ENCODE measurements at places on chromosomes 2 and 18.

DNA sequence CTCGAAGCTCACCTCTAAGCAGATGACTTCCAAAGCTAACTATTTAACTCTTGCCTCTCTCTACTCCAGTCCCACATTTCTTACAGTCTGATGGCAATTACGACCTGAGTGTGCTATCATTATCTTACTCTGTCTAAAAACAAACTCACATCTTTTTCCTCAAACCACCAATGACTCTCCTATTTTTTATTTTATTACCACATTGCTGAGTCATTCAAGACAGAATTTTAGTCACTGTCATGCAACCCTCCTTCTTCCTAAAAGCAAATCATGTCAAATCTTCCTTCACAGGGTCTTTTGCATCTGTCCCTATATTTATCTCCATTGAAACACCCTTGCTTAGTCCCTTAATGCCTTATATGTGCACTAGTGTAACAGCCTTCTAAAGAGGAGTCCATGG is 34.6 kb upstream of the C2orf15 start:
- DNase-seq: no peak

GRCh38 chr18:55269622-55270021 is 310.4 kb upstream of the CCDC68 start:
- no peak for DNase-seq

DNA sequence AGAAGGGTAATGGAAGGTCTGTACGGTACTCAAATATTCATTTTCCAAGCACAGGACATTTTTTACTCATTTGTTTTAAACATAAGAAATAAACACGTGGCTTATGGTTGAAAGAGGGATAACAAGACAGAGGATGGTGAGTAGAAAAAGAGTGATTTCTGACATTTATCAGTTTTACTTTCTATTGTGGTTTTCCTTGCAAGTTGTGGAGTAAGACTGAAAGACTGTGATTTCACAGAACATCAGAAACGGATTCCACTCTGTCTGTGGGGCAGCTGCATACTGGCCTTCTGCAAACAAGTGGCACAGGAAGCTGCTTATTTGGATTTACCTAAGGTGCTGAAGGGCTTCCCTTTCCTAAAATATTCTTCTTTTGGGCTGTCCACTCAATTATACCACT is 122.2 kb upstream of the ITGB6 start:
- DNase-seq: no peak

DNA sequence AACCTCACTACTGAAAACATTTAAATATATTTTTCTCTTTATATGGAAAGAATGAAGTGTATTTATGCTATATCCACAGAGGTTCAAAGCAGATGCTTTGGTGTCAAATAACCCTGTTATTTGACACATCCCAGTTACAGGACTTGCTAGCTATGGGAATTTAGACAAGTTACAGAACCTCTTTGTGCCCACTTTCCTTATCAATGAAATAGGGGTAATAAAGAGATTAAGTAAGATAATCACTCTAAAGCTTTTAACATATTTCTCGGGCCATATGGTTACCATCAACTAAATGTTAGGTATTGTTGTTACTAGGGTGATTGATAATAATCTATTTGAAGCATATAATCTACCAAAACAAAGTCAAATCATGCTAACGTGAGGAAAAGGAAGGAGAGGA is 1660.6 kb upstream of the NXPH2 start:
- DNase-seq: no peak

GRCh38 chr2:44778671-44779476 is 162.6 kb upstream of the SIX3 start:
- no peak for DNase-seq

- DNase-seq: no peak
Observed at GRCh38 chr2:59032499-59032898, 791.4 kb upstream of the FANCL start.

DNA sequence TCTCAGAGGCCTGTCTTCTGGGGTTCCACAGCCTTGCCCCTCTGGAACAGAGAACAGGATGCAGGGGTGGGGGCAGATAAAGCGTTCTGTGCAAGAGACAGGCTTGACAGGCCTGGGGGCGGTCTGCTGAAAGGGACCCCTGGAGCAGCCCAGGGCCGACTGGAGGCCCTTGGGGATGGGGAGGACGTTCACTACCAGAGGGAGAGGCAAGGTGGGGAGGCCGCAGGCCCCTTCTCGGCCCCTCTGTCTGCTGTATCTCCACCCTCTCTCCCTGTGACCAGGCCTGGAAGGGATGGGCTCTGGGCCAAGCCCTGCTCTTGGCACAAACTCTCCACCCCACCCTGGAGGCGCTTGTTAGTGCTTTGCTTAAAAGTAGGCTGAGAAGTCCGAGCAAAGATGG is 27.3 kb upstream of the INHBB start:
- no peak for DNase-seq

DNA sequence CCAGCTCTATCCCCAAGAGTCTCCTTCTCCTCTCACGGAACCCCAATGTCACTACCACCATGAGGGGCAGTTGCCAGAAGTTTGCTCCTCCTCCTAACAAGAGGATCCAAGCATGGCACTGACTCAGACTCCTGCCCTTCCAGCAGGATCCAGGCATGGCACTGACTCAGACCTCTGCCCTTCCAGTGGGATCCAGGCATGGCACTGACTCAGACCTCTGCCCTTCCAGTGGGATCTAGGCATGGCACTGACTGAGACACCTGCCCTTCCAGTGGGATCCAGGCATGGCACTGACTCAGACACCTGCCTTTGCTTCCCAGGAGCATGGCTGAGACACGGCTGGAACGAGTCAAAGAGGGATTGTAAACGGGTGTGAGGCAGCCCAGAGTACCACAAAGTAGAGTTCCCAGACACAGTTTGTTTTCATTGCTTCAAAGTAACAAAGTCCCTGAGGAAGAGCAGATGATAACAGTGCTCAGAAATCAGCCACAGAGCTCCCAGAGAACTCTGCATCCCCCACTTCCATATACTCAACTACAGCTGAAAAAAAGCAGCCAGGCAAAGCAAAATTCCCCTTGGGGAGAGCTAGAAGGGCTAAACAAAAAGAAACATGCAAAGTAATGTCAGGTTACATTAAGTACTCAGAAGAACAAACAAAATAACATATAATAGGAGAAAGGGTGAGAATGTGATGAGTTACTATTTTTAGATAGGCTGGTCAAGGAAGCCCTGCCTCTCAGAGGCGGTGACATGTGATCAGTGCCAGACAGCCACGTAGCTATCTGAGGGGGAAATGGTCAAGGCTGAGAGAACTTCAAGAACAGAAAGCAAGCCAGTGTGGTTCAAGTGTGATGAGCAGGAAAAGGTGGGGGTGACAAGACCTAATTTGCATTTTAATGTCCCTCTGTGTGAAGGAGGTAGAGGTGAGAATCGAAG is 3.0 kb downstream of the BUB1 start:
- peak; percentile 94 for DNase-seq

DNA sequence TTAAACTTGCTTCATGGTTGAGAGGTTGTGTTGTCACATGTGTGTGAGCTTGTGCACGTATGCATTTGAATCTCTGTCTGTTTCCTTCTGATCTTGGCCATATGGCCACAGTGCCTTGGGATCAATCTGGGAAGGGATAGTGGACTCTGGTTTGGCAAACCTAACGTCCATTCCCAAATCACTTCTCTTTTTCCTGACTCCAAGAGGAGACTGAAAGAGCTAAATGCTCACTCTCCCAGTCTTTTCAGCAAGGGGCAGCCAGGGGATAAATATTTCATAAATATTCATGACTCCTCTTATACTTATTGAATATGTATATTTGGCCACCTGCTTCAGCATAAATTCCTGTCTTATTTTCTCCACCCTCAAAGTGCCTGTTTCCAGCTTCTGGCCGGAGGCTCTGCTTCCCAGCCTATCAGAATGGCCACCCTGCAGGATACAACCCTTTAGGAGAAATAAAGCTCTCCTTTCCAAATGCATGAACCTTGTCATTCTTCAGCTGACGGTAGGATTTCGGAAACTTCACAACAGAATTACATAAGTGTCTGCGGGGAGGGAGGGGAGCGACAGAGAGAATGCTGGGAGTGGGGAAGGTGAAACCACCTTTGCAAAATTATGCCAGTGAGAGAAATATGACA is 112.2 kb upstream of the COPS8 start:
- no peak for DNase-seq

- DNase-seq: no peak
Observed at GRCh38 chr2:104758199-104758620, 95.7 kb upstream of the POU3F3 start.

DNA sequence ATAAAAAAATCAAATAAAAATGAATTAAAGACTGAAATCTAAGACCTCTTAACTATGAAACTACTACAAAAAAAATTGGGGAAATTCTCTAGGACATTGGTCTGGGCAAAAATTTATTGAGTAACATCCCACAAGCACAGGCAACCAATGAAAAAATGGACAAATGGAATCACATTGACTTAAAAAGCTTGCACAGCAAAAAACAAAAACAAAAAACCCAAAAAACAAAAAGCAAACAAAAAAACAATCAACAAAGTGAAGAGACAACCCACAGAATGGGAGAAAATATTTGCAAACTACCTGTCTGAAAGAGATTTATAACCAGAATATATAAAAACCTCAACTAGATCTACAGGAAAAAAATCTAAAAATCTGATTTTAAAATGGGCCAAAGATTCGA is 63.4 kb upstream of the CHN1 start:
- no peak for DNase-seq

- DNase-seq: no peak
Observed at GRCh38 chr2:36389577-36389976, 34.0 kb downstream of the CRIM1 start.

DNA sequence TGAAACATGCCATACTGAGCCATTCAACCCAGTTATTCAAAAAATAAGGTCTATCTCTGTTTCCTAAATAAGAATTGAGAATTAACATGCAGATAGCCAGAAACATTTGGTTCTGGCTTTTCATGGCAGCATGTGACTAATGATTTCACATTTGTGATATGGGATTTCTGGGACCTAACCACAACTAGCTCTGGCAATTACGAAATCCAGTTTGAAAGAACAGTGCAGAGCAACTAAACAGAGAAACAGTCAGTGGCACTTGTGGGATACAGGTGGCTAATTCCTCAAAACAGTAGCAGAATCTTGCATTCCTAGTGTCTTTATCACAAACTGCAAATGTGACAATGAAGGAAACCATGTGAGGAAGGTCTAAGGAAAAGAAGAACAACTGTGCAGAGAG is 637.8 kb upstream of the CHAC2 start:
- peak; percentile 76 for DNase-seq

GRCh38 chr18:55444536-55444935 is 143.5 kb downstream of the TCF4 start:
- DNase-seq: no peak

DNA sequence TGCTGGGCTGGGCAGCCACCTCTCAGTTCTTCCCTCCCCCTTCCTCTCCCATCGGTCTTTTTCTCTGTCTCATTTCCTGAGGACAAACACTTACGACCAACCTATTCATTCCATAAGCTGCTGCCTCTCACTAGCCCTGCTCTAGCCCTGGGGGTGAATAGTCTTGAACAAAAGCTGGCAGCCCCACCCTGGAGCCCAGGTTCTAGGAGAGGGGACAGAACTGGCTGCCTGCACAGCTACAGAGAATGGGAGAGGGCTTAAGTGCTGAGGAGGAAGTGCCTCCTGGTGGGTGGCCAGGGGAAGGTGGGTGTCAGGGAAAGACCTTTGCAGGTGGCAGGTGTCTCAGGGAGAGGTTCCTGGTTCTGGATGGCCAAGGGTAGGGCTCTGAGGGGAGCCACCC is 22.8 kb downstream of the ANO7 start:
- no peak for DNase-seq

DNA sequence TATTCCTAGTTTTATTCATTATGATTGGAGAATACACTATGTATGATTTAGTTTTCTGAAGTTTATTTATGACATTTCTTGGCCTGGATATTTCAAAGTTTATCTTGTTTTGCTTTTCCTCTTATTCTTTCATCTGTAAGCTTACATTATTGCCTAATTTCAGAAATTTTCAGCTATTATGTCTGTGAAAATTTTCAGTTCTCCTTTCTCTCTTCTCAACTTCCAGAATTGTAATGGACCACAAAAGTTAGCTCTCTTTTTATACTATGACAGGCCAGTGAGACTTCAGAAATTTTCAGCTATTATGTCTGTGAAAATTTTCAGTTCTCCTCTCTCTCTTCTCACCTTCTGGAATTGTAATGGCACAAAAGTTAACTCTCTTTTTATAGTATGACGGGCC is 97.2 kb upstream of the SCN7A start:
- DNase-seq: no peak

- DNase-seq: no peak
Observed at GRCh38 chr2:140998017-140998416, 1132.8 kb downstream of the LRP1B start.

- DNase-seq: peak; percentile 37
Observed at GRCh38 chr18:54358495-54359040, 862 bp downstream of the C18orf54 start.

- DNase-seq: no peak
Observed at GRCh38 chr18:55079481-55080355, 120.5 kb upstream of the CCDC68 start.

- DNase-seq: peak; percentile 78
Observed at GRCh38 chr18:67417864-67418523, 98.5 kb downstream of the DSEL start.

GRCh38 chr18:55153346-55153745 is 194.1 kb upstream of the CCDC68 start:
- no peak for DNase-seq

DNA sequence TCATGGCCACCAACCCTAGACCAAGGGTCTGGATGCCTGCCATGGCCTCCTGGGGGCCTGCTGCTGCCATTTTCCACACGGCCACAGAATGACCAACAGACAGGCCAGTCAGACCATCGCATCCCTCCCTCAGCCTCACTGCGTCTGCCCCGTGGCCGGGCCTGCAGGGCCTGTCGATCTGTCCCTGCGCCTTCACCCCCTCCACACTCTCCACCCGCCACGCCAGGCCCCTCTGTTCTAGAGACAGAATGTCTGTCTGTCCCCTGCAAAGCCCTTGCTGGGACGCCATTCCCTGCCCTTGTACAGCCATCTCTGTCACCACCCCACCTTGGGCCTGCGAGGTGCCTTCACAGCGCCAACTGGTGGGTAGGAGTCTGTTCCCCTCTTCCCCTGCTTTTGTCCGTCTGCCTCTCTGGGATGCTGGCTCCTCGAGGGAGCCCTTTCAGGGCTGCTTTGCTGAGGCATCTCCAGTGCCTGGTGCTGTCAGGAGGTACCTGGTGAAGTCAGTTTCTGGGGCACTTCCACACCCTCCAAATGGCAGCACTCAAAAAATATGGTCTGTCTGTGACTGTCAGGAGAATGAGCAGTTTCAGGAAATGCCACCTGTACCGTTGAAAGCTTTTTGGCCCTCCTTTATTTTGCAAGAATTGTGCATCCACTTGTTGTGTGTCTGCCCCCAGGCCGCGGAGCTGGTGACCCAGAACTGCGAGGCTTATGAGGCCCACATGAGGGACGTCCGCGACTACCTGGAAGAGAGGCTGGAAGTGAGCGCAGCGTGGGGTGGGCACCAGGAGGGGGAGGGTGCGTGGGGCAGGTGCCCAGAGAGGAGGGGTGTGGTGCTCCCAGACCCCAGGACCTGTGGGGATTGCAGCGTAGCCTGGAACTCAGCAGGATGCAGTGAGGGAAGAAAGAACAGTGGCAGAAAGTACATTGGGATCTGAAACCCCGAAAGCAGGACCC is 6.7 kb upstream of the ESPNL start:
- no peak for DNase-seq

GRCh38 chr2:26636935-26637334 is 4.2 kb downstream of the CIB4 start:
- DNase-seq: no peak

- no peak for DNase-seq
Observed at GRCh38 chr2:97673915-97674283, 4.4 kb downstream of the C2orf92 start.

- DNase-seq: no peak
Observed at GRCh38 chr2:118992740-118993391, 50.9 kb downstream of the MARCO start.

GRCh38 chr2:23354554-23354953 is 30.4 kb upstream of the KLHL29 start:
- DNase-seq: no peak

Data from ACHN (cell line).